HFFc6 (cell line): ENCODE measurements at places on chromosomes 4 and X. TPM values are rescaled to one million over a fixed set of nuclear protein-coding genes. Genes with fewer than 3 reads are reported as not detected.

- no peak overlapping the region for H3K4me3 ChIP-seq
- no peaks in the 10 kb centered on the region for H3K27me3 ChIP-seq
- no peaks in the 10 kb centered on the region for H3K36me3 ChIP-seq
- DNase-seq = no peak
- peaks cover 14% of the 10 kb centered on the region; the same call in 1 of the 2 replicates for H3K4me1 ChIP-seq
- H3K27ac ChIP-seq = no peak overlapping the region
Observed at GRCh38 chr4:121304893-121305292, 75.9 kb downstream of the QRFPR start.

DNA sequence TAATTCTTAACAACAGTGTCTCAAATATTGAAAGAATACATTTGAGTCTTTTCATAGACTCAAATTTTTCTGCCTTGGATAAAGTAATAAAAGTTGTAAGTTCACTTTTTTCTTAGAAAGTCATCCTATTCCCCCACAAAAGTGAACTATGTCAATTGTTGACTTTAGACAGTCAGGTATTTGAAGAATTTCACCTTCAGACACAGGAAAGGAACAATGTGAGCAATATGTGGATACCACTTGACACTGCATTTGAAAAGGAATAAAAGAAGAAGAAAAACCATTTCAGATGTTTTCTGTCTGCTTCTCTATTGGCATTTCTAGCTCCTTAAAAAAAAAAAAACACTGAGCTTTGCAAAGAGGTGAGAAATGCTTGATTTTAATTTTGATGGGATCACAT is 1389.0 kb upstream of the IGFBP7 start:
- H3K4me1 ChIP-seq = no peaks in the 10 kb centered on the region
- no peak for DNase-seq
- no peak overlapping the region for H3K4me3 ChIP-seq
- no peaks in the 10 kb centered on the region for H3K27me3 ChIP-seq
- H3K27ac ChIP-seq = no peak overlapping the region

GRCh38 chr4:7255488-7255881 is 63.1 kb downstream of the SORCS2 start:
- DNase-seq = no peak
- peaks cover 3% of the 10 kb centered on the region; the same call in 1 of the 2 replicates for H3K4me1 ChIP-seq
- H3K27ac ChIP-seq = no peak overlapping the region
- no peaks in the 10 kb centered on the region for H3K36me3 ChIP-seq
- peaks cover 48% of the 10 kb centered on the region for H3K27me3 ChIP-seq

SLC9B1 gene
- total RNA-seq = 0.09 to 0.45 TPM (median 0.29 TPM) in 3 replicates

HTR2C gene
- not detected in 2 replicates for total RNA-seq

DNA sequence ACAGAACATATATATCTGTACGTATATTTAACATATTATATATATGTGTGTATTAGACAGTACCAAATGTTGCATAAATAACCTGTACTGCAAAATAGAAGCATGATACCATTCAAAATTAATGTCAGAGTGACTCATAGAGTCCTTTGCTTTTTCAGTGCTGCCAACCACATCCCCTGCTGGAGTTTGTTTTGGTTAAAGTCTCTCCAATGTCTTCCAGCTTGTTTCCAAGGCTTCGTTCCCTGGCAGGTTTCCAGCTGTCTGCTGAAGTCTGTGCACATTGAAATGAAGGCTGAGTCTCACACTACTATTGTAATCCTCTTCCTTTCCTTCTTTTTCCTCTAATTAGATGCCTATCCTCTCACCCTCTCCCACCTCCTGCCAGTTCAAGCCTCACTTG is 14.9 kb downstream of the NRK start:
- H3K27ac ChIP-seq = no peak overlapping the region
- no peak overlapping the region for H3K4me3 ChIP-seq
- no peaks in the 10 kb centered on the region for H3K36me3 ChIP-seq
- H3K27me3 ChIP-seq = no peaks in the 10 kb centered on the region

EDNRA gene
- 0.83 and 2.0 TPM in 2 replicates for total RNA-seq

GRCh38 chr4:3269105-3269927 is 20.4 kb downstream of the MSANTD1 start:
- DNase-seq = no peak
- H3K4me1 ChIP-seq = no peaks in the 10 kb centered on the region
- no peak overlapping the region for H3K27ac ChIP-seq
- H3K27me3 ChIP-seq = peaks cover 25% of the 10 kb centered on the region
- H3K36me3 ChIP-seq = no peaks in the 10 kb centered on the region

CXCL6 gene
- 0.12 to 0.16 TPM in 2 of 3 replicates, not detected in the other for total RNA-seq

GRCh38 chrX:104987063-104987462 is 233.4 kb downstream of the TEX13A start:
- DNase-seq = no peak
- no peak overlapping the region for H3K4me3 ChIP-seq
- H3K27me3 ChIP-seq = no peaks in the 10 kb centered on the region
- H3K4me1 ChIP-seq = no peaks in the 10 kb centered on the region

DNA sequence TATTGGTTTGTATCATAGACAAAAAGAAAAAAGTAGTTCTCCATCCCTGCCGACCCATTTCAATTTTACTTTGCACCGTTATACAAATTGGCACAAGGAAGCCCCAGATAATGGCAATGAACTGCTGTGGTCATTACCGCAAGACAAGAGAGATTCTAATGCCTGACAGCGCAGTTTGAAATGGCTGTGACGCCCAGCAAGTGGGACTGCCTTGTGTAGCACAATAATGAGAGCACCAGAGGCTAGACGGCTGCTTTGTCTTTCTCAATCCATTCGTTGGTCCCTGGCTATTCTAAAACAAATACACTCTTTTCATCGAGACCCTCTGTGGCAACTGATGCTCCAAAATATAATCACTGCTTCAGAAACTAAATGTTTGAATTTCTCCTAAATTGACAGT is 192.4 kb upstream of the NEIL3 start:
- no peaks in the 10 kb centered on the region for H3K27me3 ChIP-seq
- no peak for DNase-seq
- no peak overlapping the region for H3K4me3 ChIP-seq
- peaks cover 12% of the 10 kb centered on the region for H3K36me3 ChIP-seq
- H3K4me1 ChIP-seq = peaks cover 43% of the 10 kb centered on the region

STK26 gene
- total RNA-seq = 1.1 and 12.7 TPM in 2 replicates

G3BP2 gene
- total RNA-seq = 157 to 183 TPM (median 171 TPM) in 3 replicates

- no peak for DNase-seq
- no peak overlapping the region for H3K27ac ChIP-seq
- no peaks in the 10 kb centered on the region for H3K4me1 ChIP-seq
- H3K36me3 ChIP-seq = no peaks in the 10 kb centered on the region
- H3K27me3 ChIP-seq = peaks cover 4% of the 10 kb centered on the region; the same call in 1 of the 2 replicates
- no peak overlapping the region for H3K4me3 ChIP-seq
Observed at GRCh38 chr4:13498469-13498868, 14.3 kb upstream of the RAB28 start.

CXCL1 gene
- 1.1 and 3.9 TPM in 2 replicates for total RNA-seq

VSIG4 gene
- not detected in 2 replicates for total RNA-seq

BST1 gene
- 3.2 to 5.1 TPM (median 3.7 TPM) in 3 replicates for total RNA-seq

DNA sequence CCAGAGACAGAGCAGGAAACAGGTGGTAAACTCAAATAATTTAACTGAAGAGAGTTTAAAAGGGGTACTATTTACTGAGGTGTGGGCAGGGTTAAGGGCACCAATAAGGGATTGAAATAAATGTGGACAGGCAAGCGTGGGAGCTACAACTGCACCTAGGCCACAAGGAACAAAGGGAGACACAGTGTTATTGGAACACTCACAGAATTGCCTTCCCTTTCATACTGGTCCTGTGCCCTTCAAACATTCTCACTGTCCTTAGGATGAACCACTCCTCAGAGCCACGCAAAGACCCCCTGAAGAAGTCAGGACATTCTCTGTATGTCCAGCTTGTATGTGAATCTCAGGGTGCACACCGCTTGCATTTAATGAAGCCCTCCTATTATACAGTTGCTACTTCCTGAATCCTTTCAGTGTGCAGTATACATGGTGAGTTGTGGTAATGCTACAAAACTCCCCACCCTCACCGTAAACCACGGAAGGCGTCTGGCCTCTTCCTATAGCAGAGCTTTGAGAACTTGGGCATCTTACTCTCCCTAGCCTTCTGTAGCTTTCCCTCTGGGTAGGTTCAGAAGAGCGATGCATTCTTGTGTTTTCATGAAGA is 9.6 kb upstream of the MRPL1 start:
- no peaks in the 10 kb centered on the region for H3K36me3 ChIP-seq
- no peak for DNase-seq
- peaks cover 7% of the 10 kb centered on the region for H3K4me1 ChIP-seq

ELF2 gene
- 18.8 to 23.3 TPM (median 19.8 TPM) in 3 replicates for total RNA-seq

DNA sequence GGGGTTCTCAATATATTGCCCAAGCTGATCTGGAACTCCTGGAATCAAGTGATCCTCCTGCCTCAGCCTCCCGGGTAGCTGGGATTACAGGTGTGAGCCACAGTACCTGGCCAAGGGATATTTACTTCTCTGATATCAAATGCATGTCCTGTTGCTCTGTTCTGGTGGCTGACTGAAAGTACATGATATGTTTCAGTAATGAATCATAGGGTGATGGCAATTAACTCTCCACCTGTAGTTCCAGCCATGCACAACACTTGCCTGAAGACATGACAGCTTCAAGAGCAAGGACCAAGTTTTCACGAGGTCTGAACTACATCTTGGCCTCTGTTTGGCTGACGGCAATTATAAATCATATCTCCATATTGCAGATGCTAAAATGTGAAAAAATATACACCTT is 9.1 kb downstream of the ZCCHC4 start:
- peaks cover 15% of the 10 kb centered on the region for H3K36me3 ChIP-seq
- peak overlapping the region; percentile 28; the same call in 1 of the 2 replicates for H3K4me3 ChIP-seq
- peaks cover 2% of the 10 kb centered on the region; the same call in 1 of the 2 replicates for H3K27me3 ChIP-seq
- H3K27ac ChIP-seq = peak overlapping the region; percentile 90

DNA sequence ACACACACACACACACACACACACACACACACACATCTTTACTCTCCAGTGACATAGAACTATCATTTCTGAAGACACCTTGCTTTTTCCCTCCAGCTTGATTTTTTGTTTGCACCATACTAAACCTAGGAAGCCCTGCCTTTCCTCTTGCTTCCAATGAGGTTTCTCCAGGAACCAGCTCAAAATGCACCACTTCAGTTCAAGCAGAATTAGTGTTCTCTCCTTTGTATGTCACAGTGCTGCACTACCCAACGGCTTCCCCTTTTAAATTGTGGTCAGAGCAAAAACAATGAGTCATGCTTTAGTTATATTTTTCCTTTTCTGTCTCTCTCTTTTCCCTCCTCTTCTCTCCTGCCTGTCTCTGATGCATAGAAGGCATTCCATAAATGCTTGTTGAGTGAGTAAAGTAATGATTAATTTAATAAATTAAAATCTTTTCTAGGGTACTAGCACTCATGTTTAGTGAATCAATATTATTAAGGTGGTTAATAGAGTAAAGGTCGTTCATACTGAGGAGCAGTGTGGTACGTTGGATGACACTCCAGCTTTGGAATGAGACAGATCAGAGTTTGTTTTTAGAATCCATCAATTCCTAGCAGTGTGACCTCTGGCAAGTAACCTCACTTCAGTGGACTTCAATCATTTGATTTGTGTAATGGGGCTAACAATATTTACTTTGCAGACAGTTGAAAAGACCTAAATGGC is 5.9 kb downstream of the RTL3 start:
- H3K4me1 ChIP-seq = peaks cover 54% of the 10 kb centered on the region
- H3K4me3 ChIP-seq = peak overlapping the region; percentile 79
- H3K27ac ChIP-seq = peak overlapping the region; percentile 93
- no peaks in the 10 kb centered on the region for H3K36me3 ChIP-seq
